ENCODE measurements at places on chromosomes 3 and 15.

GRCh38 chr3:128155616-128156360 is 2.5 kb downstream of the EEFSEC start:
- no peak for DNase-seq

DNA sequence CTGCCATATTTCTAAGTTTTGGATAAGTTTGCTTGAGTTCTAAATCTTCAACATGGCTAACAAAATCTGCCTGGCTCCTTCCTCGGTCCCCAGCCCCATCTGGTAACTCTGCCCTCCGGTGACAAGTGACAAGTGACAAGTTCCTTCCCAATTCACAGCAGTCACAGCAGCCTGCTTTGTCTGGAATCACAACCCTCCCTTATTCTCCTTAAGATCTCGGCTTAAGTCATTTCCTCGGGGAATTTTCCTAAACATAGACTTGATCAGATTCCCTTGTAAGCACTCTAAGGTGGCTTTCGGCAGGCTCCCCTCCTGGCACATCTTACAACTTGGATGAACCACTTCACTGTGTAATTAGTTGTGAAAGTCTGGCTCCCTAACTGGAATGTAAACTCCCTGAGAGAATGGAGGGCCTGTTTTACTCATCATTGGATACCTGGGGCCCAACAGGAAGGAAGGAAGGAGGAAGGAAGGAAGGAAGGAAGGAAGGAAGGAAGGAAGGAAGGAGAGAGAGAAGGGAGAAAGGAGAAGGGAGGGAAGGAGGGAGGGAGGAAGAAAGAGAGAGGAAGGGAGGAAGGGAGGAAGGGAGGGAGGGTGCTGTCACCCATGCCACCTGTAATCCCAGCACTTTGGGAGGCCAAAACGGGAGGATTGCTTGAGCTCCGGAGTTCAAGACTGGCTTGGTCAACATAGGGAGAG is 126.4 kb downstream of the SHQ1 start:
- DNase-seq = no peak

DNA sequence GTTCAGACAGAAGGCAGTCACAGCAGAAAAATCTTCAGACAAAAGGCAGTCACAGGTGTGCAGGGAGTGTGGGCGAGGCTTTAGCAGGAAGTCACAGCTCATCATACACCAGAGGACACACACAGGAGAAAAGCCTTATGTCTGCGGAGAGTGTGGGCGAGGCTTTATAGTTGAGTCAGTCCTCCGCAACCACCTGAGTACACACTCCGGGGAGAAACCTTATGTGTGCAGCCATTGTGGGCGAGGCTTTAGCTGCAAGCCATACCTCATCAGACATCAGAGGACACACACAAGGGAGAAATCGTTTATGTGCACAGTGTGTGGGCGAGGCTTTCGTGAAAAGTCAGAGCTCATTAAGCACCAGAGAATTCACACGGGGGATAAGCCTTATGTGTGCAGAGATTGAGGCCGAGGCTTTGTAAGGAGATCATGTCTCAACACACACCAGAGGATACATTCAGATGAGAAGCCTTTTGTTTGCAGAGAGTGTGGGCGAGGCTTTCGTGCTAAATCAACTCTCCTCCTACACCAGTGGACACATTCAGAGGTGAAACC is 27.6 kb downstream of the ZNF589 start:
- peak; percentile 70 for DNase-seq

DNA sequence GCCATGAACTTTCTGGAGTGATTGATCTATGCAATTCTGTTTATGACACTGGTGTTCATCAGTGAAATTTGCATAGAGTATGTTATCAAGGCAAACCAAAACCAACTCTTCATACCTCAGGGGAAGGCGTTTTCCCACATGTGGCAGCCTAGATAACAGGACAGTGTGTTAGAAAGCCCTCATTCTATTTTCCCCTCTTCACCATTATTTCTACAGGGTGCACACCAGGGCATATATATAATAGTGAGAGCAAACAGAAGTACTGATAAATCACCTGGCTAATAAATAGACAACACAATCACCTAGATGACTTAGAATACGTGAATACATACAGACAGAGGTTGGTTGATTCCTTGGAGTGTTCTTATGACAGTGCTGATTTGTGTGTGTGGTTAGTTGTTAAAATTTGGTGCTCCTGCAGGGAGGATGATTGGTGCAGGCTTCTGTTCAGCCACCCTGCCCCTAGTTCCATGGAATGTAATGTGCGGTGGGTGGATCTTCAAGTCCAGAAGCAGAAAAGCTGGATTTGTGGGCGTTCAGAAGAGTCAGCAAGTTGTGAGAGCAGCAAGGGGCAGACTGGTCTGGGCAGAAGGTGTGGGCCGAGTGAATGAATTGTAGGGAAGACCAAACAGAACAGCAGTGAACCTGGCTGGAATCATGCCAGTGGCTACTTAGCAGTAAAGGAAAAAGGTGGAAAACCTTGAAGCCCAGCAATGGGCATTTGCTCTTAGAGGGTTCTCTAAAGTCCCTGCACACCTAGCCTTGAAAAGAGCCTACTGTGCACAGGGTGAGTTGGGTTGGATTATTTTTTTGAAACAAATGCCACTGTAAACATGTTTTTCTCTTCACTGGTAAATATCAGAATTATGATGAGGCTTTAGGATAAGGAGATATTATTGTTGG is 11.7 kb upstream of the RARRES1 start:
- no peak for DNase-seq

- no peak for DNase-seq
Measured at GRCh38 chr3:38828681-38829080, 12.7 kb upstream of the SCN10A start.

GRCh38 chr15:72584006-72584405 is 70.5 kb upstream of the GOLGA6B start:
- no peak for DNase-seq

DNA sequence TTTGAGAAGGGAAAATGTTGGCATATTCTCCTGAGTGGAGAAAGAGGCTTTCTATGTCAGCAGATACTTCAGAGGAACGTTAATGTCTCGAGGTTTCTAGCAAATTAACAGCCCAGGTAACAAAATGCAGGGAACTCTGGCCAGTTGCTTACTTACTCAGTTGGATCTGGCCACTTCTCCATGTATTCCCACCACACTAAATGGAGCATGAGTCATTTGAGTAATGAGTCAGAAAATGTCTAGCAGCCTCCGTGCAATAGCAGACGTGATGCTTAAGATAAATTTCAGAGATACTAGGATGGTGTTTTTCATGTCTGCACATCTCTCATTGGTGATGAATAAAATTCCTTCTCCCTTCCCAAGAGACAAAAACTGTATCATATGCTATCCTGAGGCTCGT is 671.5 kb downstream of the FHIT start:
- no peak for DNase-seq

- no peak for DNase-seq
Measured at GRCh38 chr15:24039683-24040082, 352.6 kb upstream of the NDN start.

Measured in activated CD4-positive, CD25-positive, alpha-beta regulatory T cell treated with anti-CD3 and anti-CD28 coated beads, Interleukin-2, amount 50 U/mL, for 72 hours (primary cell).